NCI-H1105 treated with DMSO at 0.1 percent for 48 hours (cell line): ENCODE measurements at places on chromosomes 2 and 18.

- no peak for DNase-seq
These were observed 598 bp upstream of the SNRNP200 start for GRCh38 chr2:96305979-96306308.

- no peak for DNase-seq
These were observed 246.1 kb downstream of the NRXN1 start for GRCh38 chr2:50785816-50786215.

- no peak for DNase-seq
These were observed 167.7 kb downstream of the CAMKMT start for GRCh38 chr2:44529448-44529847.

- DNase-seq: peak; percentile 81
These were observed 500.7 kb downstream of the METTL4 start for GRCh38 chr18:2070631-2071030.

DNA sequence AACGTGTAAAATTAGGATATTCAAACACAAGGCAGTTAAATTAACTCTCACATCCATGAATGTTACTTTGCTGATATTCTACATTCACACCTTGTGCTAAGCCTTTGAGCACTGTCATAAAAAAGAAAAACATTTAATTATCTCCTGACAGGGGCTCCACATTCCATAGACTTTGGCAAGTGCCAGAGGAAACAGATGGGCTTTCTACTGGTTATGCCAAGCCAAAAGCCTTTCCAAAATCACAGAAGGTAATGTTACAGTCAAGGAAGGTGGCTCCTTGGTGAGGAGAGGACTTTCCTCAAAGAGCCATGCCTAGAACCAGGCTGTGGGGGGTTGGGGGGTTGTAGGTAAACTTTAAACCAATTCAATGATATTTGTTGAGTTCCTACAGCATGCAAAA lies 12.4 kb downstream of the MYO5B start:
- DNase-seq: no peak

DNA sequence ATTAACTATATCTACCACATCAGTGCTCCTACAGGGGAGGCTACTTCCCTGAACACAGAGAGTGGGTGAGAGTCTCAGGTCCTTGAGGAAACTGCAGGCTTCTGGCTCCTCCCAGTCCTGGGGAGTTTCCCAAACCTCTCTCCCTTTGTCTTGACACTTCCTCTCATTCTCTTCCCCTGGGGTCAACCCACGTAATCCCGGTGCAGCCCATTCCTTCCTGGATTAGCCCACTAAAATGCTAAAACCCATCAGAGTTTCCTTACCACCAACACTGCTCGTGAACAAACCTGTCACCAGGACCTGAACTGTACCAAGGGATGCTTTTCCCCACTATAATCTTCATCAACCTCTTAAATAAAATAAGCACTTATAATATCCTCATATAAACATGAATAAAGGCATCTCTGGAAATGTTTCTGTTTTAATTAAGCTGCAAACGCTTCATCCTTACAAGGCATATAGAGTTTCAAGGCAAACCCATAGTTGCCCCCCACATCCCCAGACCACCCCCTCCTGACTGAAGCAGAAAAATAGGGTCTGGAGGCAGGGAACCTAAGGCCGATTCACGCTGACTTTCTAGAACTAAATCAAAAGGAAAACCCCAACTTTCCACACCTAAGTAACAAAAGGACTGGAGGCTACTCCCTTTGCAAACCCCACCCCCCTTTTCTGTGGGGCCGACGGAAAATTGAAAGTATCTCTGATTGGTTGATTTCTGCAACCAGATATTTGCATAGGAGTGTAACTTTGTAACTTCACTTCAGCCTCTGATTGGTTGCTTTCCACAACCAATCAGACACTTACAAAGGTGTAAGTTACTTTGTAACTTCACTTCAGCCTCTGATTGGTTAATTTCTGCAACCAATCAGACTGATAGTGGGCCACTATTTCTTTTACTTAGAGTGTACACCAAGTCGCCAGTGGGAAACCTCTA lies 19.0 kb downstream of the TMSB10 start:
- DNase-seq: no peak

- DNase-seq: no peak
These were observed 318.8 kb downstream of the RND3 start for GRCh38 chr2:150168595-150169236.

GRCh38 chr2:55224761-55225261 lies 7.3 kb downstream of the CLHC1 start:
- no peak for DNase-seq

DNA sequence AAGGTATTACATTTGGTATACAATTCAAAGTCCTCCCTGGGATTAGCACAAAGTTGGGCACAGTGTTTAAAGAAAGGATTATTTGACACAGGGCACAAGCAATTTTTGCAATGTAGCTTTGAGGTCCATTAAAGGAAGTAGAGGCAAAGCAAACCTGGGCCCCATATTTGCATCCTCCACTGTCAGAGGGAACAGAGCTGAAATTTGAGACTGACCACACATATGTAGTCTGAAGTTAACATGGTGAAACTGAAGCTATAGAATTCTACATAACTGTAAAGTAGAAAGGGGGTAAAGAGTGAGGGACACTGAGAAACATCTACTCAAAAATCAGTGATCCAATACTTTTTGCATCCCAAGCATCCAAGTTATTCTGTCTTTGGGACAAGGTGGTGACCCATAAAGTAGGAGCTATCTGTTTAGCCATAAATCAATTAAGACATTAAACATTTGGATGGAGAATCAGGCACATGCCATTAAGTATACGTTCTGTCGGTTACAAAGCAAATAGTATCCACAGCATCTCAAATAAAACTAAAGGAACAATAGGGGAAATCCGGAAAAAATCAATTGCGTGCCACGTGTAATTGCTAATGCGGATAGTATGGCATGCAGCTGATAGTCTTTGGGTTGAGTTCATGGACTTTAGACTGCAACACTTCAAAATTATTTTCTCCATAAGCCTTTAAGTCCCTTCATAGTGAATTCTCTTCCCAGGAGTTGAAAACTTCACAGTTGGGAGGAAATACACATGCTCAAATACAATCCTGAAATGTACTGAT lies 72.6 kb downstream of the PLEKHM3 start:
- DNase-seq: no peak

GRCh38 chr2:164388511-164388910 lies 232.8 kb downstream of the GRB14 start:
- DNase-seq: no peak

DNA sequence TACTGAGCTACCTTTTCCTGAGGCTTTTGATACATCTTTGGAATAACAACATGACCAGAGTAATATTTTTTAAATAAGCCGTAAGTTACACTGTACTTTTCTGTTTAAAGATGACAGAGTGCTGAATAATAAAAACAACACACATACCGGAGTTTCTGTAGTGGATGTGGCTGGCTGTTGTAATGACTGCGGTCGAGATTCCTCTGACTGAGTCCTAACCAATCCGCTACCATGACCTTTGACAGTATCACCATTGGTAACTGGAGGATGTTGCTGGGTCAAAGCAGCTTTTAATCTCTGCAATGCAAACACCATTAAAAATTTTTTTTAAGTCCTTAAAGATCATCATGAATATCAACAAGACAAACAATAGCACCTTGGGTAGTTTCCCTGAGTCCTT lies 70.7 kb downstream of the ATF2 start:
- DNase-seq: no peak

DNA sequence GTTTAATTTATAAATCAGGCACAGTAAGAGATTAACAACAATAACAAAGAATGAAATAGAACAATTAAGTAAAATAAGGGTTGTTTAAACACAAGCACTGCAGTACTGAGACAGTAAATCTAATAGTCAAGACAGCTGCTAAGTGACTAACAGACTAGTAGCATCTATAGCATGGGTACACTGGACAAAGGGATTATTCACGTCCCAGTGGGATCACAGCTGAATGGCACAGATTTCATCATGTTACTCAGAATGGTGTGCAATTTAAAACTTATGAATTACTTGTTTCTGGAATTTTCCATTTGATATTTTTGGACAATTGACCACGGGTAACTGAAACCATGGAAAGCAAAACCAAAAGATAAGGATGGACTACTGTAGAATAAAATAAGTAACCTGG lies 161.9 kb upstream of the DAPL1 start:
- no peak for DNase-seq

GRCh38 chr2:70964596-70965386 lies 13.6 kb upstream of the ANKRD53 start:
- DNase-seq: peak; percentile 53

DNA sequence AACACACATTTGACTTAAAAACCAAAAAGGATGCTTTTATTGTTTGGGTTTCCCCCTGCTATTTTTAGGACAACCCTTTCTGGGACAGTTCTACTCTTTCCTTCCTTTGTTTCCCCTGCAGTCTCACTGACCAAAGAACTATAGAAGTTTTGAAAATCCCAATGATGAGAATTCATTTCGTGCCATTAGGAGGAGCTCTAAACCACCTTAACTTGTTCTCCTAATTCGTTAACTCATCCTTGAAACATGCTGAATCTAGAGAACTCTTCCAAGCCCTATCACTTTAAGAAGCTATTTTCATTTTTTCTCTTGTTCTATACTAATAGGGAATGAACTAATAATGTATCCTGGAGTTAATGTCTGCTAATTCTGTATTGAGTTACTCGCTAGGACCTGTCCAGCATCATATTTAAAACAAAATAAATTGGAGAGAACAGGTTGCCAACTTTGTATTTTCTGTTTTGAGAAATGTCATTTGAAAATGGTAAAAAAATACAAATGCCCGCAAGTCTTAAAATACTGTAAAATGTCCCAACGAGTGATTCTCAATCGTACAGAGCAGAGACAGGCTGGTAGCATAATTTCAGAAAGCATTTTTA lies 62.9 kb downstream of the AFTPH start:
- peak; percentile 58 for DNase-seq

DNA sequence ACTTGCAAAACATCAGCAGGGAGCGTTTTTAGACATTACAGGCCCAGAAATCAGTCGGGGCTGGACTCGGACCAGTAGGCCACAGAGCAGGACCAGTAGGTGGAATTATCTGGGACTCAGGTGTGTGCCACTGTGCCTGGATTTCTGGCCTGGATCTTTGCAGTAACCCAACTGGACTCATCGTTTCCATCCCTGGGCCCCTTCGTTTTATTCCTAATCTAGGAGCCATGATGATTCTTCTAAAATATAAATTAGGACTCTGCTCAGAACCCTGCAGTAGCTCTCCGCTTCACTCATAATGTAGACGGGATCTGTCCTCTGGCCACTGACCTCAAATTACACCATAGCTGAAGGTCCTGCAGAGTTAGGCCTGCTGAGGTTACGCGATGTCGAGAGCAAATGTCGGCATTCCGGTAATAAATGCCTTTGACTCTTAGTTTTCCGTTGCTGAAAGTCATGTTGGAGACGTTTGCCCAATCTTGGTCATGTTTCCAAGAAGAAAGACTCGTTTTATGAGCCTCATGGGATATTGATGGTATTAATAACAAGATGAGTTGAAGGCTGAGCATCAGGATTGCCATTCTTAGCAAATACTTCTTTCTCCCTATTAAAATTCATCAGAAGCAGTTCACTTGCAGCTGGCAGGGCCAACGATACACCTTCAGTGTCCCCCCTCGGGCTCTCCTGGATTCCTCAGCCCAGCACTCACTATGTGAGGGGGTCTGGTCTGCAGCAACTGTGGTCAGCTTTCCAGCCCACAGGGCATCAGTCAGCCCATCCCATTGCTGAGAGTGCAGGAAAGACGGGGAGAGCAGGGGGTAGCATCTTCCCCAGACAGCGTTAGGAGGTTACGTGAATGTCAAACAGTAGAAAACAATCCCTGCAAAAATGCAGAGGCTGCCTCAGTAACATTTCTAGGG lies 39.9 kb upstream of the KLF11 start:
- DNase-seq: no peak

- no peak for DNase-seq
These were observed 103.6 kb downstream of the DOCK10 start for GRCh38 chr2:224938651-224939182.

DNA sequence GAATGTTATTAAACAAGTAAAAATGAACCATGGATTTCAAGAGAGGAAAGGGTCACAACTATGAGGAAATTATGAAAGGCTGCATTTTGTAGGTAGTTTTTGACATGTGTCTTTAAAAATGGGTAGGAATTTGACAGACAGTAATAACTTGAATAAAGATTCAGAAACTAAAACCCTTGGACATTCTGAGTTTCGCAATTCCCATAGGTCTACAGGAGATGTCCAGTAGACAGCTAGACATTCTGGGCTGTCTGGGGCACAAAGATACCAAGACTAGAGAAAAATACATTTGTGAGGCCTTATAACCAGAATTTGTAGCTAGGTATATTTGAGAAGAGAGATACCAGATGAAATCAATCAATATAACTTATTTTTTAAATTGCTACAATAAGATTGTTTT lies 42.3 kb downstream of the DNAJC10 start:
- DNase-seq: no peak

GRCh38 chr2:131035112-131035825 lies 58.0 kb downstream of the FAM168B start:
- no peak for DNase-seq

- DNase-seq: no peak
These were observed 431.2 kb downstream of the LPIN1 start for GRCh38 chr2:12177455-12178288.

DNA sequence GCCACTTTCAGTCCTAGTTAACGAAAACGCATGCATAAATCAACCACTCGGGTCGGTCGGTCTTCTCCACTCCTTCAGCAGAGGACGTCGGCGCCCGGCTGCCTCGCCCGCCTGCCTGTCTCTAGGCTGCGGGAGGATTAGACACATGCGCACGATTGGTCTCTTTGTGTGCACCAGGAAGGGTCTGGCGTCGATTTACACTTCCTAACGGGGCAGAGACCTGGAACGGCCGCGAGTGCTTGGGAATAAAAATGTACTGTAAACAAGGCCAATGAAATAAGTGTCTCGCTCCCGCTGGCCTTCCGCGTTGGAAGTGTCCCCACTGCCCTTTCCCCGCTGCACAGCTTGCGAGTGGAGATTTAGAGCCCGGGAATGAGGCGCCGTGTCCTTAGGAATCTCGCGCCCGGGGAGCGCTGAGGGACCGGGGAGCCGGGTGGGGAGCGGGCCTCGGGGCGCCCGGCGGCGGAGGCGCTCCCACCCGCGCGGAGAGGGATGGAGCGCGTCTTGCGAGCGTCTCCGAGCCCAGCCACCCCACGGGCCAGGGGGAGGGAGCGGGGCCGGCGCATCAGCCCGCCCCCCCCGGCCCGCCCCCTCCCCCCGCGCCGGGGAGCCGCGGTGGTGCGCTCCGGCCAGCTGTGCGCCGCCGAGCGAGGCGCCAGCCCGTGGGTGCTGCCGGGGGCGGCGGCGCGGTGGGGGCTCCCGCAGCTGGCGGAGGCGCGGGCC lies at the start of gene DOK6:
Gene DOK6 (plus strand): TSS at position 636 of the 723 bp plus-strand sequence.
- DNase-seq: peak; percentile 96

GRCh38 chr2:45626387-45627221 lies 15.5 kb upstream of the SRBD1 start:
- peak; percentile 20 for DNase-seq

- peak; percentile 77 for DNase-seq
These were observed 11.0 kb downstream of the SDC1 start for GRCh38 chr2:20213651-20214565.

- no peak for DNase-seq
These were observed at the start of gene CAVIN2 for GRCh38 chr2:191846515-191847476. TSS of gene CAVIN2 (minus strand) at chr2:191847088. CDS start at chr2:191846925, 163 bp downstream.

- no peak for DNase-seq
These were observed 11.8 kb downstream of the INHBB start for GRCh38 chr2:120357768-120358167.
